K562 (cell line): ENCODE measurements at places on chromosomes 13 and 19.

GRCh38 chr13:43804461-43805070 is 17.8 kb upstream of the ENOX1 start:
- no peak for DNase-seq

DNA sequence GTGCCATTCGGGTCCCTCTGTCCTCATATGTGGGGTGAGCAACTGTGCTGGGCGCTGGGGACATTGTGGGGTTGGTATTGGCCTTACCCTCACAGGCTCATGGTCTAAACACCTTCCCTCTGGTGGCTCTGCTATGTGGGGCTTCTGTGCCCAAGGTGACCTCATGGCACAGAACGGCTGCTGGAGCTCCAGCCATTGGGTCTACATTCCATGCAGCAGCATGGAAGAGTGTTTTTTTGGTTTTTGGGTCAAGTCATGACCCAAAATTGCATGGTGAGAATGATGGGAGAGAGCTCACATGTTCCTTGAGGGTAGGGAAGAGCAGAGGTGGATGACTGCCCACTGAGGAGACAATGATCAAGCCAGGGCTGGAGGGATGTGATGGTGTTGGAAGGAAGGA is 17.2 kb downstream of the PGLS start:
- DNase-seq, result no peak

- no peak for DNase-seq
Measured at GRCh38 chr13:27168906-27169657, 2.5 kb downstream of the USP12 start.

DNA sequence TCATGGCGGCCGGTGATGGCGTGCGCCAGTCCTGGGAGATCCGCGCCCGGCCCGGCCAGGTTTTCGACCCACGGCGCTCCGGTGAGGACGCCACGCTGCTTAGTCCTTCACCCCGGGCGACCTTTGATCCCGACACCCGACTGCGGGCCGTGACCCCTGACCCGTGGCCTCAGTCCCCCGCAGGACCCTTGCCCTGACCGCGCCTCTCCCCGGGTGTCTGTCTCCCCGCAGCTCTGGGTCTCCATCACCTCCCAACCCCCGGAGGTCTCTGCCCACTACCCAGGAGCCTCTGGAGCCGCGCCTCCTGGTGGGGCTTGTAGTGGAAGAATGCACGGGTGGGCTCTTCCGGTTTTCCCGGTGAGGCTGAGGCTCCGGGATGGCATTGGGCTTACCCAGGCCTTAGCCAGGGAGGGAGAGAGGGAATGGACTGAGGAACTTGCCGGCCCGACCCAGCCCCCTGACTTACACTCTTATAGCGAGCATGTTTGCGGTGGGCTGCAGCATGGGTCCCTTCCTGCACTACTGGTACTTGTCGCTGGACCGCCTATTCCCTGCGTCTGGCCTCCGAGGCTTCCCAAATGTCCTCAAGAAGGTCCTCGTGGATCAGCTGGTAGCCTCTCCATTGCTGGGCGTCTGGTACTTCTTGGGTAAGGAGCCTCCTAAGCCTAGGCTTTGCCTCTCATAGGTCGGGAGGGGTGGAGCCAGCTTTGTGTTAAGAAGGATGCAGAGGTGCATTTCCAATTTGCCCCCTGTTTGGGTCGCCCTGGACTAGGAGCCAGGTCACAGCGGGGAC is 566 bp downstream of the MPV17L2 start:
- DNase-seq, result peak; percentile 49

DNA sequence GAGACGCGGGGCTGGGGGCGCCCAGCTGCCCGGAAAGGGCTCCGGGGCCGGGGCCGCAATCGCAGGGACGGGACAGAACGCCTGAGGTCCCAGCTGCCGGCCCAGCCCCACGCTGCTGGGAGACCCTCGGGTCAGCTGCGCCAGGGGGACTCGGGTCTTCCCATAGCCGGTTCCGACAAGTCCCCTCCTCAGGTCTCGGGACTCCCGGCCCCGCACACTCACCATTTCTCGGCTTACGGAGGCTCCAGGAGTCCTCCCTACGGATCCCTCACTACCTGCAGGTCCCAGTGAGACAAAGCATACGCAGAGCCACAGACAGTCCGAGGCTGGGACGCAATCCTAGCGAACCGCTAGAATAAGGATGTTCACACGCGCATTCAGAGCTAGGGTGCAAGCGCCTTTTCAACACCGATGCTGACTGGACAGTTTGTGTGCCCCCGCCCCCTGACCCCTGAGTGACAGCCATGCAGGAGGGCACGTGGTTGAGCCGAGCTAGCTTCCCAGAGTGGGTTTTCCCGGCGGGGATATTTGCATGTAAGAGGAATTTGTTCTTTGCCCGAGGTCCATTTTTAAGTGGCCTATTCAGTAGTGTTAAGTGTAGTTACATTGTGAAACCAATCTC is 13.6 kb downstream of the ZNF490 start:
- DNase-seq, result no peak

- no peak for DNase-seq
Measured at GRCh38 chr13:29849071-29849631, 1.3 kb downstream of the UBL3 start.
